Type B pancreatic cell (in vitro differentiated cells): ENCODE measurements at places on chromosomes 7 and 10.

DNA sequence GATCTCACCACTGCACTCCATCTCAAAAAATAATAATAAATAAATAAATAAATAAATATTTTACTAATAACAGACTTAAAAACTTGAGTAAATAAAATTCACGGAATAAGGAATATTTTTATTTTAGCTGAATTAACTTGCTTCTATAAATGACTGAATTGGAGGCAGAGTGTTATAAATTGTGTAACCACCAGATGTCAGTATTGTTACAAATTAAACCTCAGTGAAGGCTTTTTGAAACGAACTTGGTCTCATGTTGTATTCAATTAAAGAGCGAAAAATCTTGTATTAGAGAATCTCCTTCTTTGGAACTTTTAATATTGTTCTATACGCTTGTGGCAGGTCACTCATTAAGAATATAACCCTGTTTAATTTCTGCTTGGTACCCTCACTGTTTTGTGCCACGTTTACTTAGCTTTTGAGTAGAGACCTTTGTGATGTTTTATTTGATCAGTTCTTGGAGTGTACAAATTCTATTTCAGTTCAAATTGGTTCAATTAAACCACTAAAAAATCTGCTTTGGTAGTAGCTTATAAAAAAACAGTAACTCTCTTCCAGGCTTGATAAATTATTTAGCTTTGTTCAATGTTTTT is 45.6 kb upstream of the SCIN start:
- no peak for DNase-seq

DNA sequence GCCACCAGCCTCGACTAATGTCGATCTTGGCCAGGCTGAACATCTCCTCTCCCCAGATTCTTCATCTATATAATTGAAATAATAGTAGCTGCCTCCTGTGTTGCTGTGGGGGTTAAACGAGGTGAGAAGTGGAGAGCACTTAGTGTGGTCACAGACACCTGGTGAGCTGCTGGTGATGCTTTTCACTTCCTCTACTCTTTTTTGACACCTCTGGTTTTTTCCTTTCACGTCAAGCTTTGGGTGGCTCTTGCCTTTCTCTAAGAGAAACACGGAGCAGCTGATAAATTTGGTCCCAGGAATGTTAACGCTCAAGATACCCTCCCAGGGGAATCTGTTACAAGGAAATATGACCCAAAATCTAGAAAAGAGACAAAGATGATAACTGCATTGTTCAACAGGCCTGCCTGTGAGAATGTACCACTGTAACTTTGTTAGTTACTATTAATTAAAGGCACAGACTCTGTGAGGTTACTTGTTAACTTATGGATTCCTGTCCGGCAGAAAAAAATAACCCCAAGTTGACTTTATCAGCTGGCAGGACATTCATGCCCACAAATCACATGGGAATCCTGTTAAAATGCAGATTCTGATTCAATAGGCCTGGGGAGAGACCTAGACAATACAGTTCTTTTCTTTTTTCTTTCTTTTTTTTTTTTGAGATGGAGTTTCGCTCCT is 9.5 kb upstream of the NPFFR1 start:
- DNase-seq, result no peak

GRCh38 chr7:157089100-157089610 is 49.6 kb upstream of the UBE3C start:
- DNase-seq, result peak; percentile 60

GRCh38 chr7:37282927-37283326 is 165.7 kb downstream of the ELMO1 start:
- no peak for DNase-seq

GRCh38 chr10:125785791-125786190 is 10.2 kb upstream of the MMP21 start:
- DNase-seq, result no peak

DNA sequence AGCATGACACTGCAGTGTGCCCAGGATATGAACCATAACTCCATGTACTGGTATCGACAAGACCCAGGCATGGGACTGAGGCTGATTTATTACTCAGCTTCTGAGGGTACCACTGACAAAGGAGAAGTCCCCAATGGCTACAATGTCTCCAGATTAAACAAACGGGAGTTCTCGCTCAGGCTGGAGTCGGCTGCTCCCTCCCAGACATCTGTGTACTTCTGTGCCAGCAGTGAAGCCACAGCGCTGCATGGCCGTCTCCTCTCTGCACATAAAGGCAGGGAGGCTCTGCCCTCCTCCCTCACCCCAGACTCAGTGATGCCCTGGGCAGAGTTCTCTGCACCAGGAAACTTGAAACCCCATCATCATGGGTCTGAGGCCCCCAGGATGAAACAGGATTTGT is 70.7 kb upstream of the PRSS58 start:
- no peak for DNase-seq

DNA sequence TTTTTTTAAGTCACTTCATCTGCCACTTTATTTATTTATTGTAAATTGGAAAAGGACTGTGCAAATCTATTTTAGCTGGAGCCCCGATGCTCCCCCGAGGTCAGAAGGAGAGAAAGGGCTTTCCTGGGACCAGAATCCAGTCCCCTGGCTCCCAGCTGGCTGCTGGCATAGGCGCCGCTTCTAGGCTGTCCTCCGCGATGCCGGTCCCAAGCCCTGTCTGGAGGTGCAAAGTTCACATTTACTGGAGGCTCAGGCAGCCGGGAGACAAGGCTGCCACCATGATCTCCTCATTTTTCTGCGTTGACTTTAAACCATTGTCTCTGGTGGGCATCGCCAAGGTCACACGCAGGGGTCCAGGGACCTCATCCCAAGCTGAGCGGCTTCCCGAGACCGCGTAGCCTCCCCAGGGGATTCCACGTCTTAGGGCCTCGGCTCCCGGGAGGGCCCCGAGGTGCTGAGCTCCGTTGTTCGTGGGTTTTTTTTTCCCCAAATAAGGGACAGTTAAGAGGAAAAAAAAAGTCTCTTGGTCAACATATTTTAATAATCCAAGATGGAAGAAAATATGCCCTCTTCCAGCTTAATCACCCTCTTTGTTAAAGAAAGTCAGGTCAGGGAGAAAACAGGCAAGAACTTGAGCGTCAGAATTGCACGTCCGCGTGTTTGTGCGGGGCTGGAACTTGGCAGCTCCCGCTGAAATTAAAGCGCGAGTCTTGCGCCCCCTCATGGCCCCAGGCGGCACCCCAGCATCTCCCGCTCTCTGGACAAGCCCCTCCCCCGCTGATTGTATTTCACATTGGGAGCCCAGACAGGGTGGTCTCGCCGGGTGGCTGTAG is 11.9 kb downstream of the RGR start:
- DNase-seq, result no peak

GRCh38 chr10:124671486-124672075 is 72.6 kb downstream of the FAM53B start:
- no peak for DNase-seq

DNA sequence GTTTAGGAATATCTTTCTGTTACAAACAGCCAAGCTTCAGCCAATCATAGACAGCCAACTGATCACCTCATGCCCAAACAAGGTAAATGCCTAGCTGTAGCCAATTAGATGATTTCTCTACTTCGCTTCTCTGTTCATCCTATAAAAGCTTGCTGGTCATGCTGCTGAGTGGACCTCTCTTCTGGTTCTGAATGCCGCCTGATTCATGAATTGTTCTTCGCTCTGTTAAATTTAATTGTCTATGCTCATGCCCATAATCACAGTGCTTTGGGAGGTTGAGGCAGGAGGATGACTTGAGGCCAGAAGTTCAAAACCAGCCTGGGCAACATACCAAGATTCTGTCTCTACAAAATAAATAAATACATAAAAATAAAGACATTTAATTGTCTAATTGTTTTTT is 698.1 kb upstream of the NRP1 start:
- DNase-seq, result no peak
